ENCODE measurements at places on chromosomes 1 and 21.

DNA sequence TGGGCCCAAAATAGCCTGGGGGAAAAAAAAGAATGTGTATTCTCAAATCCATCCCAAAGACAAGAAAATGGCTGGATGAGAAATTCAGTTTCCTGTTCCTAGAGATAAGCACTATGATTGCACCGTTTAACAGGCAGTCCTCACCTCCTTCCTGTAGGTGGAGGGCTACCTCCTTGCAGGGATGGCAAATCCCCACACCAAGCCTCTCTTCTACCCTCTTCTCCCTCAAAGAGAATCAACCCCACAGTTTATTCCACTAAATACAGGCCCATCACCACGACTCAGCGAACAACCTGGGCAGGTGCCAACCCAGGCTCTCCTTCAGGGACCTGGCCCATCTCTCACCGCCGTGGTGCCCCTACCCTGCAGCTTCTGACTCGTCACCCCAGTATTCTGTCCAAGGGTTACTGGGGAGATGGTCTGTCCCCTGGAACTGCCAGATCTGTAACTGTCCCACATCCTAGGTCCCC, 3.4 kb upstream of the CHD5 start:
- DNase-seq: no peak

DNA sequence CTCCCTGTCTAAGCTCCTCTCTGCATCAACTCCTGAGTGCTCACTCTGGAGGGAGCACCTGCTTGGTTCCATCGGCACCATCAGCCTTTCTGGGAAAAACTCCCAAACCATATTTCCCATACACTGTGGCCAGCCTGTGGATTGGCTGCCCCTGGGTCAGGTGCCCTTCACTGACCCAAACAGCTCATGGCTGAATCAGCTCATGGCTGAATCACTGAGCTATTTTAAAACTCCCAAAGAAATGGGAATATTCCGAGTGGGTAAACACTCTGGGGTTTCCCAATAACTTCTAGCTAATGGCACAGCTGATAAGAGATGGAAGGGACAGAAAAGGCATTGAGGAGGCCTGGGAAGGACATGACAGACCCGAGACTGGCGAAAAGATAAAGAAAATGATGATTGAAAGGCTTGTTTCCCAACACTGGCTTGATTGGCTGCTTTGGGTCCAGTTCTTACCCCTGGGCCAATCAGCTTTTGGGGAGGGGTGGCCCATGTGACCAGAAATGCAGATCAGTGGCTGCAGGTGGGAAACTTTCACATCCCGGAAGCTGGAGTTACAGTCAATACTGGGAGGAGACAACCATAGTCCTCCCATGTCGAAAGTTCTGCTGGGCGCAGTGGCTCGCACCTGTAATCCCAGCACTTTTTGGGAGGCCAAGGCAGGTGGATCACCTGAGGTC, 37.3 kb upstream of the KAZN start:
- no peak for DNase-seq

GRCh38 chr1:58848818-58849411, 65.1 kb upstream of the JUN start:
- DNase-seq: peak; percentile 77

- DNase-seq: no peak
These were observed 923.2 kb downstream of the LTN1 start for GRCh38 chr21:28069450-28069923.

DNA sequence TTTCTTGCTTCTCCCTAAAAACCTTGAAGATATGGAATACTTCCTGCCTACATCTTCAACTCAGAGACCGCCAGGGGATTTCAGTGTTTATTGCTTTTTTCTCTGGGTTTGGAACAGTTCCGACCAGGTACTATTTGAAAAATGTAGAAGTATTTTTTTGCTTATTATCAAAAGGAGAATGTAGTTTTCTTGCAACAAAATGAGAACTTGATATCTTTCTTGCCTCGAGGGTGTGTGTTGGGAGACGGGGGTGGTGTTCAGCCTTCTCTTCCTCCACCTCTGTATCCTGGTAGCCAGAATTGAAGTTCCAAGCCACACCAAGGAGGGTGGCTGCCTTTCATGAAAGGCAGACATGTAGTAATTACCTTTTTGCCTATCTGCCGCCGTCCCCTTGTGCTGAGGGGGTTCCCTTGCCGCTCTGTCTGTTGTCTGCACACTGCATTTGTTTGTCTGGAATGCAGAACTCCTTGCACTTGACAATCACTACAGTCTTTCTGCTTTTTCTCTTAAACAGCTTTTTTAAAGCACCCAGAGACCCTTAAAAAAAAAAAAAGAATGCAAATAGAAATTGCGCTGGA, 212.1 kb downstream of the PBX1 start:
- no peak for DNase-seq

DNA sequence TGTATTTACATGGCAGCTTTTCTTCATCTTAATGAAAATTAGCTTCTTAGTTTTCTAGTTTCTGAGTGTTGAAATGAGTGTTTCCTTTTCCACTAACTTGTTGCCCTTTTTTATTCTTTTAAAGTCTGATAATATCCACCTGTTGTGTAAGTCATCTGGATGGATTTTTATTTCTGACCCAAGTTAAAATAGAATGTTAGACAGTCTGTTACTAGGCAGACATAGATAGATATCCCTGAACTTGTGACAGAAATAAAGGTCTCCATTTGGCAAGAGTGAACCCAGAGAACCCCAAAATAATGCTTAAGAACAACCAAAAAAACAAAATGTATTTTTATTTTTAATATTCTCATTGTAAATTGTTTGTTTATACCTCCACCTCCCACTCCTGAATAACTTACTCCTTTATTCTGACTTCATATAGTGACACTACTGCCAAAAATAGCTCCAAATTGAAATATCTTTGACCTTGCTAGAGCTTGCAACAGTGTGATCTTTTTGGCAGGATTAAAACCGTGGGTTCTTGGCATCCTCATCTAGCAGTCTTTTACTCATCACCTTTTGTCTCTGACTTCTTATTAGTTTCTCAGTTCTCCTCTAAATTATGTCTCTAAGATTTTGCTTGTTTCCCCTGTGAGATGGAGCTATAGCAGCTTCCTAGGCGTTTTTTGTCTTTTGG, 26.9 kb upstream of the SH3D21 start:
- no peak for DNase-seq

GRCh38 chr1:43970502-43970901, 692 bp downstream of the DPH2 start:
- DNase-seq: no peak

- no peak for DNase-seq
These were observed 42.8 kb downstream of the RTCA start for GRCh38 chr1:100308777-100309176.

GRCh38 chr1:43639976-43640794, 9.8 kb upstream of the KDM4A start:
- no peak for DNase-seq

- DNase-seq: no peak
These were observed 27.4 kb downstream of the IFI44 start for GRCh38 chr1:78676993-78677392.

DNA sequence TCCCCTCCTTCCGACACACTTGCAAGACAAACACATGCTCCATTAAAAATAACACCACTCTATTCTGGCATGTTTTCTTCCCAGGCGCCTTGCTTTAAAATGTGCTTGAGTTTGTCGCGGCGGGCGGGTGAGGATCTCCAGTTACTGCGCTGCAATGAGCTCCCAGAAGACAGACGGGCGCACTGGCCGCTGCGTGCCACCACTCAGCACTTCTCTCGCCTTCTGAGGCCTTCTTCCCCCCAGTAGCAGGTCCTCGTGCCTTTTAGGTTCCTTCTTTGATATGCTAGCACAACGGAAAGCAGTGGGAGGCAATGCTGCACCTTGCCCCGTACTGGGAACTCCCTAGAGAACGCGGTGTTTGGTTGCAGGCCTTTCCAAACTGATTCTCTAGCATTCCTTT, 279.5 kb upstream of the NR5A2 start:
- no peak for DNase-seq

GRCh38 chr1:155070158-155070621, 6.7 kb downstream of the EFNA4 start:
- no peak for DNase-seq

DNA sequence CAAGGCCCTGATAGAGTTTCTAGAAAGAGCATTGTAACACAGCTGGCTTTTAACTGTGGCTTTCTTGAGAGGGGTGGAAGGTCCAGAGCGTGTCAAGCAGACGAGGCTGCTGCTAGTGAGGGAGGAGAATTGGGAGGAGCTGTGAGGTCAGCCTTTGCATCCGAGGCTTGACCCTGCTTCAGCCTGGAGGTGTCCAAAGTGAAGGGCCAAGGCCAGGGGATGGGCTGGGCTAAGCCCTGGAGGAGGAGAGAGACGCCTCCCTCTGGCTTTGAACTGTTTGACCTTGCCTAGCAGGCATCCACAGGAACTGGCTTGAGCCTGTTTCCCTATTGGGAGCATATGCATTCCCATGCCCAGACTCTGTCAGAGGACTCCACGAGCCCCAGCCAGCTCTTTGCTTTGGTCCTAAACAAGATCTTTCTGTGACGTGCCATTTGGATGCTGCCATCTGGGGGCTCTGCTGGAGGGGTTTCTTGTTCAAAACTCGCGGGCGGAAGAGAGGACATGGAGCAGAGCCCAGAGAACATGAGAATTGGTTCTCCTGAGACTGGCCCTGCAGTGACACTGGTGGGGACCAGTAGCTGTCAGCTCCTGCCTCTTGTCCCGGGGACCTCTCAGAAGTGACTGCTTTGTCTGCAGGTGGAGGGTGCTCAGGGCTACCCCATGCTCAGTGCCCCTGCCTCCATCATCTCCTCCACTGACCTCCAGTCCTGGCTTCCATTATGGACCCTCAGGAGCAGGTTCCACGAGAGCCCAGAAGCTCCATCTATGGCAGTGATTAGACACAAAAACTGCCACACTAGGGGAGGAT, 5.5 kb downstream of the ACTRT2 start:
- DNase-seq: no peak

GRCh38 chr1:26021647-26022403, at the start of gene EXTL1:
TSS of gene EXTL1 (plus strand) at chr1:26021775. CDS start at chr1:26022647, 872 bp downstream.
- no peak for DNase-seq

DNA sequence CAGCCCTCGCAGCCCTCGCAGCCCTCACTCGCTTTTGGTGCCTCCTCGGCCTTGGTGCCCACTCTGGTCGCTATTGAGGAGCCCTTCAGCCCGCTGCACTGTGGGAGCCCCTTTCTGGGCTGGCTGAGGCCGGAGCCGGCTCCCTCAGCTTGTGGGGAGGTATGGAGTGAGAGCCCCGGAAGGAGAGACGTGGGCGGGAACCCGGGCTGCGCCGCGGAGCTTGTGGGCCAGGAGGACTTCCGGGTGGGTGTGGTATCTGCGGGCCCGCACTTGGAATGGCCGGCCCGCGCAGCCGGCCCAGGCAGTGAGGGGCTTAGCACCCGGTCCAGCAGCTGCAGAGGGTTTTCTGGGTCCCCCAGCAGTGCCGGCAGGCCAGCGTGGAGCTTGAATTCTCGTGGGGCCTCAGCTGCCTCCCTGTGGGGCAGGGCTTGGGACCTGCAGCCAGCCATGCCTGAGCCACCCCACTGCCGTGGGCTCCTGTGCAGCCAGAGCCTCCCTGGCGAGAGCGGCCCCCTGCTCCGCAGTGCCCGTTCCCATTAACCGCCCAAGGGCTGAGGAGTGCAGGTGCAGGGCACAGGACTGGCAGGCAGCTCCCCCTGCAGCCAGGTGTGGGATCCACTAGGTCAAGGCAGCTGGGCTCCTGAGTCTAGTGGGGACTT, 9.9 kb upstream of the CFHR2 start:
- no peak for DNase-seq

DNA sequence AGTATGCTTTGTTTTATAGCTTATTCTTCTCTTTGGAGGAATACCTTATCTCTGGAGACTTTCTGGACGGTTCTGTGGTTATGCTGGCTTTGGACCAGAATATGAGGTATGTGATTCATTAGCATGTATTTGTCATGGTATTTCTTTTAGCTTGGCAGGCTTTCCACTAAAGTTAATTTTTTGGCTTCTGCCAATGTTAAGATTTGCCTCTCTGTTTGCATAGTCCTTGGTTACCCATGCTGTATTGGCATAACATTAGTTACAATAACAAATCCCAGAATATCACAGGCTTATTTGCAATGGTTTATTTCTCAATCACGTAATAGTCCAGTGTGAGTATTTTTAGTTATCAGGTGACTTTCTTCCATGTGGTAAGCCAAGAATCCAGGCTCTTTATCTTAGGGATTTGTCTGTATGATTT, 9.7 kb downstream of the ZMPSTE24 start:
- no peak for DNase-seq

- no peak for DNase-seq
These were observed 237.8 kb downstream of the LTN1 start for GRCh38 chr21:28754862-28755261.

DNA sequence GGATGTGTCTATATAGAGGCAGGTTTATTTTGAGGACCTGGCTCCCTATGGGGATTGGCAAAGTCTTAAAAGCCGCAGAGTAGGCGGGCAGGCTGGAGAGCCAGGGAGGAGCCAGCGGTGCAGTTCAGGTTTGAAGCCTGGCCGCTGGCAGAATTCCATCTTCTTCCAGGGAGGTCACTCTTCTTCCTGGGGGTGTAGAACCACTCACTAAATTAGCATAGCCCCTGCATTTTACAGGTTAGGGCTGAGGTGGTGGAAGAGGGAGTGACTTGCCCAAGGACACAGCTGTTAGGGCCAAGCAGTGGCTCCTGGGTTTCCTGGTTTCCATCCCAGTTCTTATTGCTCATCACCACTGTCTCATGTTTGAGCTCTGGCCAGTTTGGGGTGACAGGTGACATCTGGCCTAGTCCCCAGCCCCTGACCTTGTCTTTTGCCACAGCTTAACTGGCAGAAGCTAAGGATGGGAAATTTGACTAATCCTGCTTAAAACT, 1.4 kb downstream of the PINK1 start:
- no peak for DNase-seq

- no peak for DNase-seq
These were observed 59.9 kb downstream of the TRIM11 start for GRCh38 chr1:228346731-228347130.

Data from GOT3 (cell line).